CD4-positive, alpha-beta T cell treated with Interleukin-17A for 4 hours (primary cell): ENCODE measurements at places on chromosomes 7 and 10.

GRCh38 chr7:77699056-77699455 is 2.8 kb downstream of the RSBN1L start:
- no peak for DNase-seq

- DNase-seq, result no peak
Observed at GRCh38 chr10:61456095-61456789, 3.1 kb upstream of the TMEM26 start.

- peak; percentile 21 for DNase-seq
Observed at GRCh38 chr7:23467806-23468525, 2.3 kb downstream of the IGF2BP3 start.

GRCh38 chr7:123558289-123558874 is 764 bp upstream of the NDUFA5 start:
- no peak for DNase-seq

DNA sequence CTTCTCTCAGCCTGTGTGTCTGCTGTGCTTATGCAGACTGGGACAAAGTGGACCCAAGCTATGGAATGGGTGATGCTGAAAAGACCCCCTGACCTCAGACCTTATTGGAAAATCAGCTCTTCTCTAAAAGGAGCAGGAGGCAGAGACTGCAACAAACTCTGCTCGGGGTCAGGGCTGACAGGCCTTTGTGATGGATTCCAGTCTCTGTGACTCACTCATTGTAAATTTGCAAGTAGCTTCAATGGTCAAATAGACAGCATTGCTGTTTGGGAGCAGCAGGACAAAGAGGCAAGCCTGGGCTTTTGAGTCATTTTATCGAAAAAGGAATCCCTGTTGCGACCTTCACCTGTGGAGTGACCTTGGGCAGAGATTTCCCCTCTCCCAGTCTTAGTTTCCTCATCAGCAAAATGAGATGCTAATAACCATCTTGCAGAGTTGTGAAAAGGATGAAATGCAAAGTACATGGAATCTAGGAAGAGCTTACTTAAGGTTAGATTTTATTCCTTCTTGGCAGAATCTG is 26.1 kb upstream of the GPR26 start:
- DNase-seq, result no peak

DNA sequence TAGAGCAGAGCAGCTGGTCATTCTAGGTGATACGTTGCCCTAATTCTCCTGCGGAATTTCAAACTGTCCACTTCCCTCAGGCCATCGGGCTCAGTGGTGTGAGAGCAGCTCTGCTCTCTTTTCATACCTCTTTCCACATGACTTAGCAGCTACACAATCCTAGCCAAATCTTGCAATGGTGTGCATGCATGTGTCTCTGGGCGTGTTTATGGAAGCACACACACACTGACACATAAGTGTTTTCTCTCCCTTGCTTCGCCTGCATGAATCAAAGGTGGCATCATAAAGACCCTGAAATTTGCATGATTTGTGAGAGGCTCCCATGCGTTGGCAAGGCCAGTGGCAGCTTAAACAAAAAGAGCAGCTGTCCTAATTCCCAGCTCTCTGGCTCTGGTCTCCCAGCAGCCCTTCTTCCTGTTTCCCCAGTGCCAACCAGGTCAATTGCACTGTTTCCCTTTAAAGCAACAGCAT is 1189.5 kb downstream of the GATA3 start:
- no peak for DNase-seq

DNA sequence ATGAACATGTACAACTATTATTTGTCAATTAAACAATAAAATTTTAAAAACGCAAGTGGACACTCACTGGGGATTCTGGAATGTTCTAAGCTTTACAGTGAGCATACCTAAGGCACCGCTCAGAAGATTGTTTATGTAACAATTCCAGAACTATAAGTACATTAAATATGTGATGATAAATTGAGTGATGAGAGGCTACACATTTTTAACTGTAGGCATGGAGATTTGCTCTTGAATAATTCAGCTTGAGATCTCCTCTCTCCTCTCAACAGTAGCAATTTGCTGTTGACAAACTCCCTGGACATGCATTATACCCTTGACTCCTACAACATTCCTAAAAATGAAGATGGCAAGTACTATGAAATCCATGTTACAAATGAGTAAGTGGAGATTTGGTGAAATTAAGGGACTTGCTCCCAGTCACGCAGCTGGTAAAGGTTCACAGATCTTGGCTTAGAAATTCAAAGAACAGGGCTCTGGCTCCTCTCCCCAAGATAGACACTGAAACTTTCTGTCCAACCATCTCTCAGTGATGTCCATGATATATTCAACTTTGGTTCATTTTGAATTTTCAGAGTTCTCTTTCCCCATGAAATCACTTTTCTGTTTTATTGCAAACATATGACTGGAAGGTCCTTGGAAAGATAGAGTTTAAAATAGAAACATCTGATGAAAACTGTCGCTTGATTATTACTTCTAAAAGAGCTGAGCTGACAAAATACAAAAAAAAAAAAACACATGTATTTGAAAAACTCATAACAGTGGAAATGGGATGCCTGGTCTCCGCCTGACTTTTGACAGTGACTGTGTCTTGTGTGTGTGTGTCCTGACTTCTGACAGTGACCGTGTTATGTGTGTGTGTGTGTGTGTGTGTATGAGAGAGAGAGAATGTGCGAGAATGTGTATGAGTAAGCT is 488.3 kb downstream of the TNS3 start:
- DNase-seq, result no peak

DNA sequence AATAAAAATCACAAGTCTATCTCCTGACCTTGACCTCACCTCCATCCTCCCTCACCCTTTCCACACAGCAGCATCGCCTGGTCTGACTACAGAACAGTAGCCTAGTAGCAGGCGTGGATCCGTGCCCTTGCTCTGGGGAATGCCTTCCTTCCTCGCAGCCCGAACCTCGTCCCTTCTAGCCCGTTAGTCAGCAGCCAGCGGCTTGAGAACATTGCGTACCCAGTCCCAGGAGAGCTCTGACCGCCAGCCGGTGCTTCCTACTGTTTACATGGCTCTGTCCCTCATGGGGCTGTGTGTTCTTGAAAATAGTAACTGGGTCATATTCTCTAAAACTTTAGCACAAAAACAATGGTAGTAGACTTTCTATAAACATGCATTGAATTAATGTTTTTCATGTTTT is 682.7 kb upstream of the IGFBP3 start:
- DNase-seq, result no peak

- DNase-seq, result no peak
Observed at GRCh38 chr10:17735166-17735941, 16.6 kb upstream of the TMEM236 start.

DNA sequence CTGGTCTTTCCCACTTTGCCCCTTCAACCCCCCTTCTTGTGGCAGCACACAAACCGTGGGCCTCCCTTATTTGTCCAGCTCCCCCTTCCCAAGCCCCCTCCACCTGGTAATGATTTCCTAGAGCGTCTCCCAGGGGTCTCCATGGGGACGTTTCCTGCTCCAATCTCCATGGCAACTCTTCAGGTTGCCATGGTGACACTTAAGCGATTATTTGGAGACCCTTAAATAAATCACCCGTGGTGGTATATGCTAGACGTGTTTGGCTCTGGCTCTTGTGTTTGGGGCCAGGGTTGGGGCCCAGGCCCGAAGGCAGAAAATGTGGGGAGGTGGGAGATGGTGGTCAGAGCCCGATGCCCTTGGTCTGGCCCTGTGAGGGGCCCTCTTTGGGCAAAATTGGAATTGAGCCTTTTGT is 41.1 kb upstream of the DLG5 start:
- no peak for DNase-seq

DNA sequence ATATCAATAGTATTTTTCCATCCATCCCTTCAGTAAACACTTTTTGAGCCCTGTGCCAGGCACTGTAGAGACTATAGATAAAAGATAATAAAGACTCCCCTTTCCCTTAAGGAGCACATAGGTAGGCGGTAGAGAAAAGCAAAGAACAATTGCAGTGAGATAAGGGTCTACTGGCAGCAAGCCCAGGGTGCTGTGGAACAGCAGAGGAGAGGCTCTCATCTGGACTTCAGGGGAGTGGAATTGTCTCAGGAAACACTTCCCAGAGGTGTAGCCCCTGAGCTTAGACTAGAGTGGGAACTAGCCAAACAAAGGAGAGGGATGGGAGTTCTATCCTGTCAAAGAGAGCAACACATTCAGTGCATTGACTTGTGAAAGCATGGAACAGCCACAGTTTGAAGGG is 102.0 kb downstream of the NRF1 start:
- no peak for DNase-seq

- no peak for DNase-seq
Observed at GRCh38 chr10:19576576-19576975, 239.7 kb upstream of the PLXDC2 start.
